C1 segment of cervical spinal cord (tissue), 14 donors: ENCODE measurements at places on chromosomes 5 and 9.

GRCh38 chr5:150377964-150378694, 20.6 kb downstream of the TCOF1 start:
- no peak for DNase-seq

GRCh38 chr9:37034938-37035647, 1.0 kb upstream of the PAX5 start:
- no peak for DNase-seq

DNA sequence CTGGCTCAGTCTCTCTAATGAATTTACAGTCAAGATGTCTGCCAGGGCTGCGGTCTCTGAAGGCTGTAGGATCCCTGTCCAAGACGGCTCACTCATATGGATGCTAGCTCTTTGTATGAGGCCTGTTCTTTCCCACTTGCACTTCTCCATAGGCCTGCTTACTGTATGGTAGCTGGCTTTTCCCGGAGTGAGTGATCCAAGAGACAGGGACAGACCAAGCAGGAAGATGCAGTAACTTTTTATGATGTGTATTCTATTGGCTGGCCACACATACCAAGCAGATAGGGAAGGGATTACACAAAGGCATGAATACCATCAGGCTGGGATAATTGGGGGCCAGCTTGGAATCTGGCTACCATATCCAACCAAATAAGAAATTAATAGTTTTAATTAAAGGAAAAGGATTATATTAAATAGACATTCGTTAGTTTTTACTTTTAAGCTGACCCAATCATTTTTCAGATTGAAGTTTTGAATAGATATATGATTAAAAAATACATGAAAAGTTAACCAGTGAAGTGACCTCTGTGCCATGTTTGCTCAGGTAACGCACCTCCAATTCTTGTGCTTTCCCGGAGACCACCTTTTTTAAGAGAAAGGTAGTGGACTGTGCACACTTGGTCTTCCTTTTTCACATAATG, 20.6 kb downstream of the NSD1 start:
- no peak for DNase-seq

DNA sequence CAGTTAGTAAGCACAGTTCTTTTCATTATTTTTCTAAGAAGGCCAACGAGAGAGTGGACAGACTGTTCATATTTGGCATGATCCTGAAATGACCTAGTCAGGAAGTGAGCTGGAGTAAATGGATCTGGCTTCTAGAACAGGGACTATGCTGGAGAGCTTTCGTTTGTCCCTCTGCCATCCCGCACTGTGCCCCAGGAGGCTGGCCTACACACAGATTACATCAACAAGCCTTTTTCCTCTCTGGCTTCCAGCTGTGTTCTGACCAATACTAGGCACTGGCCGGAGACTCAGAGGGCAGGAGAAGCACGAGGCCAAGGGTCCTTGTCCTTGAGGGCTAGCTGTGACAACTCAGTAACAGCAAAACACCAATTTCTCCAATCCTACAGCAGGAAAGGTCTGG, 127.8 kb downstream of the MED27 start:
- DNase-seq = no peak

DNA sequence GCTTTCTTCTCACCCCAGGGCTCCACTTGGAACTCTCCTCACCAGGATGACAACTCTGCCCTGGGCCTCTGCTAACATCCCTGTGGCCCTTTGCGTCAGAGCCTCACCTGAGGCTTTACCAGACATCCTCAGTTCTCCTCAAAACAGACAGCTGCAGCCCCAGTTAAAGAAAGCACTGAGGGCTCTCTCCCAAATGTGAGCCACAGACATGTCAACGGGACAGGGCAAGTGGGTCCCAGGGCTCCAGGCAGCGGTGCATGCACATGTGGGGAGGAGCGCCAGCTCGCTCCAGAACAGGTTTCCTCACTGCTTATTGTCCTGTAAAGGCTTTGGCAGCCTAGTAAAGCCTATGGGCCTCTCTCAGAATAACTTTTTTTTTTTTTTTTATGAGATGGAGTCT, 37.3 kb downstream of the IPPK start:
- DNase-seq = no peak

GRCh38 chr5:25458628-25459027, 813.9 kb upstream of the CDH10 start:
- DNase-seq = no peak

- no peak for DNase-seq
These were observed 10.9 kb downstream of the PTPA start for GRCh38 chr9:129122133-129122532.

GRCh38 chr5:114317751-114318150, 44.1 kb upstream of the KCNN2 start:
- no peak for DNase-seq

DNA sequence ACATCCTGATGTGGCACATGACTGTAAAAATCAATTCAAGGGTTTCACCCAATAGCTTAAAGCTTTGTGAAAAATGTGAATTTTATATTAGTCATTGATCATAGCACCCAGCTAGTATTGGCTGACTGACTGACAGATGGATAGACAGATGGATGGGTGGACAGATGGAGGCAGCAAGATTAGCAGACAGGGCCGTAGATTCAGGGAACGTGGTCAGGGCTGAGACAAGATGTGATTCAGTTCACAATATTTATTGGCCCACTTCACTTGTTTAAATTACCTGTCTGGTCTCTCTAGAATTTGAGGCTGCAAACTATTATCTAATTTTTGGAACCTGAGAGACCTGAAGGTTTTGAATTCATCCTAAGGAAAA, 12.0 kb upstream of the PCSK5 start:
- DNase-seq = no peak

GRCh38 chr9:2262386-2263071, 247.4 kb downstream of the SMARCA2 start:
- no peak for DNase-seq

DNA sequence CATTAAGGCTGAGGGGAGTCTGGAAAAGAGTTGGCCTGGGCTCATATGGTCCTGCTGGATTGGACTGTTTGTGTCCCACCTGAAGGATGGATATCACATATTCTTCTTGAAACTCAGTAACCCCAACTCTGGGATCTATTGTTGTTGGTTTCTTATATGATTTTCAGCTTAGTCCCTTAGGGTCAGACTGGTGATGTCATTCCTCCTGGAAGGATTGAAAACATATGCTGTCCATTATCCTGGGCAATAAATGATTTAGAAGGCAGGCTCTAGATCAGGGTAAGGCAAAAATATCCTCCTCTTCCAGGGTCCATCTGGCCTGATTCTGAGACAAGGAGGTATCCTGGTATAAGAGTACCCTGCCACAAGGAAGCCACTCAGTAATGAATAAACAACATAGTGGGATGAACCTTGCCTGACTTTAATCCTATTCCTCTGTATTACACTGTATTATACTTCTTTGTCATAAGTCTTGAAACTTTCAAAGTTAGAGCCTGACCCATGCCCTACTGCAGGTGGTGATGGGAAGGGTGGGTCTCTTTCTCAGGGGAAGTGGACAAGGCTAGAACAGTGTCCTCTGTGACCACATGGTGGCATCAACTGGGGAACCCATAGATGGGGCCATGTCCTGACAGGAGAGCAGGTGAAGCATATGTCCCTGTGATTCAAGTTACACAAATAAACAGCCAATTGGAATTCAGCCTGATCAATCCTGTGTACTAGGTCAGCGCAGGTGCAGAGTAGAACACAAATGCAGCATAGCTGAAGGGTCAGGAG, 454.4 kb upstream of the TRPC7 start:
- DNase-seq = no peak

GRCh38 chr5:129400395-129400983, 59.6 kb upstream of the ADAMTS19 start:
- DNase-seq = no peak

GRCh38 chr5:138458384-138458783, 6.9 kb upstream of the EGR1 start:
- DNase-seq = no peak

- DNase-seq = no peak
These were observed 3.5 kb downstream of the BOD1 start for GRCh38 chr5:173612948-173613347.

DNA sequence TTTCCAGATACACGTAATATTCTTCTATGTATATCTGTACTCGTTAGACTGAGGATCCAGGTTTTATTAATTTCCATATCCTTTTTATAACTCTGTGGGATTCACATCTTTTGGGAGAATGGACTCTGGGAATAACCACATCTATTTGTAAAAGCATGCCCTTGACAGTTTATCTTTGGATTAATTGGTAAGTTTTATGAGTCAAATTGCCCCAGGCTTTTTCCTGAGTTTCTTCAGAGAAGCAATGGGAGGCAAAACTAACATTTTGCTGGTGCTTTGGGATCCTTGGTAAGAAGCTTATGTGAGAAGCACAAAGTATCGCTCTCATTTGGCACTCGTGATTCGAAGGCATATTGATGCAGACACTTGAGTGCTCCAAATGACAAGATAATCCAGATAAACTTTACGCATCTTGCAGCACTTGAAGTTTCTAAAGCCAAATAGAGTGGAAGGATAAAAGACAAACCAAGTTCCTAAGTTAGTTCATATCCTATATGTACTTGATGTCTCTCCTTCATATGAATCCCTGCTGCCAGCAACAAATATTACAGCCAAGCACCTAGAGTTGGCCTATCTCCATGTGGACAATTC, 324.7 kb downstream of the TLE4 start:
- DNase-seq = no peak

- DNase-seq = peak; percentile 21
These were observed 1.8 kb downstream of the KLF4 start for GRCh38 chr9:107487521-107488374.

- DNase-seq = no peak
These were observed 286.5 kb downstream of the MAST4 start for GRCh38 chr5:66882606-66883227.

DNA sequence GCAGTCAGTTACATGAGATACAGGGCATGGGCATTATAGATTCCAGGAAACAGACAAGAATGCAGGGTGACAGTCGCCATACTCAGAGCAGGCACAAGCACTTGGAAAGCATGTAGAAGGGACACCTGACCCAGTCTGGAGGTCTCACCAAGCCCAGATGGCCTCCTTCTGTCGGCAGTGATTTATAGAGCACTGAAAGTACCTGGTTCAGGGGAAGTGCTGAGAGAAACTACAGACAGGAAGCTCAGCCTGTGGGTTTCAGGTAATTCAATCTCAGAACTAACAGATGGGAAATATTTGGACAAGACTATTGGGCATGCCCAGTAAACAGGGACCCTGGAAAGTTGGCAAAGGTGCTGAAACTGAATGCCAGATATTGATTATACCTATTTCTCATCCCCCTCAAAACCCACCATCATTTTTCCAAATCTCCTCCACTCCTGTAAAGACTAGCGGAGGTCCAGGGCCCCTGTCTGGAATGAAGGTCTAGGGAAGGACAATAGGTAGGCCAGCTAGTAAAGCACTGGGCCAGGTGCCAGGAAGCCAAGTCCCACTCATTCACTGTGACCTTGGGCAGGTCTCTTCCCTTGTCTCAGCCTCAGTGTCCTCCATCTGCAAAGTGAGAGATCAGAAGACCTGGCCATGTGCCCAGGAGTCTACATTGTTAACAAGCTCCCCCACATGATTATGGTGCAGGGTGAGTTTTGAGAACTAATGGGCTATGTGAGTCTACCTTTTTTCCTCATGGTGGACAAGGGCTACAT, 26.9 kb downstream of the KLHL3 start:
- no peak for DNase-seq

DNA sequence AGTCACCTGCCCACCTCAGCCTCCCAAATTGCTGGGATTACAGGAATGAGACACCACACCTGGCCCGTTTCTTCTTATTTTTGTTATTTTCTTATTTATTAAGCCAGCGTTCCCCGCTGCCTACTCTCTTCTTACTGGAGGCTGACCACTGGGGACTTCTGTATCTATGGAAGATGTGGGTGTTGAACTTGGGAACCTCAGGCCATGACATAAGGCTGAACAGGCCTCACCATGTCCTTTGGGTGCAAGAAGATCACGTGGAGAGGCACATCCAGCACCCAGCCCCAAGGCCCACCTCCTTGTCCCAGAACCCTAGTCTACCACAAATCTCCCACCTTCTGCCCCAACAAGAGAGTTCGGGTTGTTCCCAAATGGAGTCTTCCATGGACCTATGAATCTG, 59.4 kb upstream of the NEK6 start:
- DNase-seq = no peak

- peak; percentile 2 for DNase-seq
These were observed 402.9 kb downstream of the CYLC2 start for GRCh38 chr9:103397868-103398600.

- DNase-seq = no peak
These were observed 231.3 kb upstream of the SLC30A5 start for GRCh38 chr5:68862560-68862959.

- DNase-seq = no peak
These were observed 1.7 kb downstream of the CCDC69 start for GRCh38 chr5:151222054-151222789.

DNA sequence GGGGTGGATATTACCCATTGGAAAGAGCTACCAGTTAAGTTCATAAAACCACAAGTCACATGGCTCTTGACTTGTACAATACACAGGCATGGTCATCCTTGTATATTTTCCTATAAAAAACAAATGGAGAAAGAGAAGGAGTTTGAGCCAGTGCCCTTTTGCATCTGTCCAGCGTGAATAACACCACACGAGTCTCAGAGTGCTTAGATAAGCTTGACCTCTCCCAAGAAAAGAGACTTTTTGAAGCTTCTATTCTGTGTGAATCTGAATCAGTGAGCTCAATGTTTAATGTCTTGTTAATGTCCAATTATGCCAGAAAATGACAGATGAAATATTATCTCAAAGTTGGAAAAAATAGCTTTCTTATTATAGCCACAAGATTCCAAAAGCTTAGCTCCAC, 30.9 kb upstream of the LPAR1 start:
- DNase-seq = no peak

DNA sequence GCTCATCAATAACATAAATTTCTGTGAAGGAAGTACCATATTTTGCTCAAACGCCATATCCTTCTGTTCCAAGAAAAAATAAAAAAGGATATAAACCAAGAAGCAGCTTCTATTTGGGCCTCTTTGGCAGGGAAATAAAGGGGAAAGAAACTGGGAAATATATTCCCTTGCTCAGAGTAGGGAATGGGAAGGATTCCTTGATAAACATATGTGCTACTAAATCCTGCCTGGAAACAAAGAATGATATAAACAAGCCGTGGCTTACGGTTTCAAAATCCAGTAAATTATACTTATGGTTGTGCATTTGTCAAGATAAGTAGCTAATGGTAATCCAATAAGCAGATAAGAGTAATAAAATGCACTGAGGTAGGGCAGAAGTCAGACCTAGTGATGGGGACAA, 481.6 kb downstream of the NTRK2 start:
- DNase-seq = no peak

- DNase-seq = no peak
These were observed 20.8 kb downstream of the CDO1 start for GRCh38 chr5:115795700-115796099.

DNA sequence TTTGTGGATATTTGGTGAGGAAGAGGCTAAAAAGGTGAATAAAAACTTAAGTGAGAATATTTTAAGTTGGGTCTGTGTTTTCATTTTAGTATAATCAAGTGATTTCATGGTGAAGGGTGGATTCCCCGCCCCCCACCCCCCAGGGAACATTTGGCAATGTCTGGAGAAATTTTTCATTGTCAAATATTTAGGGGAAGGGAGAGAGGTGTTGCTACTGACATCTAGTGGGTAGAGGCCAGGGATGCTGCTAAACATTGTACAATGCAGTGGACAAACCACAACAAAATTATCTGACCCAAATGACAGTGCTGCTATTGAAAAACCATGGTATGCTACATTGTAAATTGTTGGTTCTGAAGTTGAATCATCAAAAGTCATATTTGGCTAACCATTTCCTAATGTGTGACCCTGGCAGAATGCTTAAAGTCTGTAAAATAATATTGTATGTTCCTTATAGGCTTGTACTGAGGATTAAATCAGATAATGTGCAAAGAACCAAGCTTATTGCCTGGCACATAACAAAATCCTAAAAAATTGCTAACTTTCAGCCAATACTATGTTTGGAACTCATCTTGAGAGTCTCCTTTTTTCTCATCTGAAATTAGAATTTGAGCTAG, 5.6 kb downstream of the C5orf24 start:
- no peak for DNase-seq
